ENCODE measurements at places on chromosomes 12 and 14.

- DNase-seq = no peak
Observed at GRCh38 chr12:24760162-24760561, 188.7 kb downstream of the BCAT1 start.

DNA sequence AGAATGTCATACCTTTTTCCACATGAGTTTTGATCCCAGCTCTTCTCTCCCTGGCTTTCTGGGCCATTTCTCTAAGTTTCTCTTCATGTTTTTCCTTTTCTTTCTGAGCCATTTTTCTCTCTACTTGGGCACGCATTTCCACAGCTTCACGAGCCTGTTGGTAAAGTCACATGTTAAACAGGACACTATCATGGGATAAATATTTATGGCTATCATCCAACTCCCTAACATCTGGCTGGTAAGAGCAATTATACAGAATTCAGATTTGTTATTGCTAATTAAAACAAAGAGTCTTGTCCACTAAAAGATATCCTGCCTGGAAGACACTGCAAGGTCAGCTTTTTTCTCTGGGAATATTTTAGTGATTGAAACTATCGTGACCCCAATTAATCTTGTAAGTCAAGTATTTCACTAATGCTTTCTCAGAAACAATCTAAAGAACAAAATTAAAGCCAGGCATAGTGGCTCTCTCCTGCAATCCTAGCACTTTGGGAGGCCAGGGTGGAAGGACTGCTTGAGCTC, 23.1 kb downstream of the SLIRP start:
- DNase-seq = no peak

GRCh38 chr12:115611477-115611876, 666.0 kb downstream of the MED13L start:
- DNase-seq = no peak

- no peak for DNase-seq
Observed at GRCh38 chr14:81330619-81331122, 69.5 kb downstream of the STON2 start.

DNA sequence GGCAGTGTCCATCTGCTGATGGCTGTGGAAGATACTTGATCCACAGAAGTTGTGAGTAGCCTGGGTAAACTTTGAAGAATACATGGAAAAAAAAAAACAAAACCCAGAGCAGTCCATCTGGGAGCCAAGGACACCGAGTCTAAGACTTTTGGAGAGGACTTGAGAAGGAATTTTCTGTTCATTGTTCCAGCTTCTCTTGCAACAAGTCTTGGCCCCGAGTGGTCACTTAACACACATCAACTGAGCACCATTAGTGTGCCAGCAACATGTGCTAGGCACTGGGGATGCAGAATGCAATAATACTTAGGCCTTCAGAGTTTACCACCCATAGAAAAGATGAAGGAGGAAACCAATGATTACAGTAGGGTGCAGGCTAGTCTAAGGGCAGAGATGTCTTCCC, 266.7 kb downstream of the EMP1 start:
- no peak for DNase-seq

- no peak for DNase-seq
Observed at GRCh38 chr12:273382-273781, 10.7 kb upstream of the SLC6A13 start.

DNA sequence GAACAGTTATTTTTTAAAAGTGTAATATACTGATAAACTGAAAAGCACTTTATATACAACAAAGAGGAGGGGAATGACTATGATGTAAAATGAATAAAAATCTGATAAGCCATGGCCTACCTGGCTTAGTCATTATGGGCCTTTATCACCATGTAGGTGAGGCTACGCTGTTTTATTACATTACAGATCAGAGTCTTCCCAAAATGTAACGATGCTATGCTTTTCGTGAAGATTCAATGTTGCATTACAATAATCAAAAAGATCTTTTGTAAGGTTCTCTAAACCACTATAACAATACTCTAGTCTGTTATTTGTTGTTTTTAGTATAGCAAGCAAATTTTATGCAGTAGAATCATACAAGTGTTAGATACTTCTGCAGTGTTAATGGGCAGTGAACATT, 34.2 kb downstream of the ARID4A start:
- DNase-seq = no peak

DNA sequence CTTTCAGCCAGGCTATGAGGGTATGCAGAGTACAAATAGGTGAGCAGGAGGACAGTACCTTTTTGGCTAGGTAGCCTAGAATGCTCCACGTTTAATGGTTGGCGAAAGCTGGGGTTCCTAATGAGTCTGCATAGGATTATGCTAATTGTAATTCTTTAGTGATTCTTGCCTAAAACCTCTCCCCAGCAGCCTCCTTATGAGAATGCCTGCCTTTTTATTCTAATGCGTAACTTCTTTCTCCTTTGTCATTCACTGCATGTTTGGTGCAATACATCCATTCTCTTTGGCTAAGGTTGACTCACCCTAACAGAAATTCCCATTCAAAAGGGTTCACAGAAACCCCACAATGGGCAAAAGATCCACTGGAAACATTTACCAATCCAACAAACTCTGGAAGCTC, 752.2 kb downstream of the FSCB start:
- DNase-seq = no peak

DNA sequence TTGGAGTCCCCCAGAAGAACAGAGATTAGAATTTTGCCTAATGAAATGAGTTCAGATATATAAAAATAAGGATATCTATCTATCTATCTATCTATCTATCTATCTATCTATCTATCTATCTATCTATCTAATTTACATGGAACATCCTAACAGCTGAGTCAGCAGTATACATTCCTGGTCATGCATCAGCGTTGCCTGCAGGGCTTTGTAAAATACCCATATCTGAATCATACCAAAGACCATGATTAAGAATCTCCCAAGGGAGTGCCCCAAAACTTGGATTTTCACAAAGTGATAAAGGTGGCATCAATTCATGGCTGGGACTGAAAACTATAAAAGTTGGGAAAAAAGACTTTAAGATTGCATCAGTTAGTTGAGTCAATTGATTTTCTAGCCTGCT, 32.7 kb upstream of the SYT10 start:
- DNase-seq = no peak

- no peak for DNase-seq
Observed at GRCh38 chr14:61678975-61679374, 16.3 kb upstream of the HIF1A start.

- no peak for DNase-seq
Observed at GRCh38 chr12:79524507-79525148, 166.1 kb downstream of the PAWR start.

DNA sequence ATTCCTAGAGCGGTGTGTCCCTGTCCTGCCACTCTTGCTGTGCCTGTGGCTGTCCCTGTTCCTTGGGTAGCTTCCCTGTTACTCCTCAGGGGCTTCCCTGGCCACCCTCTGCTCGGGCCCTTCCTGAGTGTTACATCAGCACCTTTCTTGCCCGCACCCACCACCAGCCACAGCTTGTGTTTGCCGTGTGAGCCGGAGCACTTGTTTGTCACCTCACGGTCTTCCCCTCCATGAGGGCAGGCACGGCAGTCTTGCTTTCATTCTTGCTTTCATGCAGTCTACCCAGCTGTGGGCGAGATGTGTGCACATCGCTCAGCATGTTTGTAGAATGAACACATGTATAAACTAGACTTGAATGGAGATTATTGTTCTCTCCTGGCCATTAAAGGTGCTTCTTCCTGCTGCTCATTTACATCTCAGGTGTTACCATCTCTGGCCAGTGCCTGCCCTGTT, 42.0 kb downstream of the TRAF3 start:
- DNase-seq = no peak

- DNase-seq = no peak
Observed at GRCh38 chr12:71441836-71442566, 2.4 kb downstream of the LGR5 start.

DNA sequence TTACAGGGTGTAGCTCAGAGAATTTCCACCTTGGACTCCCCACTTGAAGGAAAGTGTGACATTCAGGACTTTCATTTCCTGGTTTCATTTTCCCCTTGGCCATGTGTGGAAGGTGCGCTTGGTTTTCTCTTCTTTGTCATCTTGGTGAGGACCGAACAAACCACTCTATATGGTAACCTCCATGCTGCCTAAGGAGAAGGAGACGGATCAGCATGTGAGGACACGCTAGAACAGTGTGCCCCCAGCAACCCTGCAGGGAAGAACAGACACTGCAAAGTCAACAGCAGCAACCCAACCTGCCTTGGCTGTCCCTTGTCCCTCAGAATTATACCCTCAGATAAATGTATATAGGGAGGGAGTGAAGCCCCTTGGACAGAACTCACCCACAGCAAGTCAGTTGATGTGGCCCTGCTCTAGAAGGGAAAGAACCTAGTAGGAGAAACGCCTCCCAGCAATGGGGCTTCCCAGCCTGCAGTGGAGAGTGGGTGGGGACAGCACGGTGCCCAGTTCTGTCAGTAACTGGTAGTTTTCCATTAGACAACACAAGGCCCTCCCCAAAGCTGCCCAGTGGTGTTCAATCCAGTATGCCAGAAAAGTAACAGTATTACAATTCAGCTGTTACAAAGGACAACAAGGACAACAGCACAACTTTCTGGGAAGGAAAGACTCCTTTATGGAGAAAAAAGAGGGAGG, 18.9 kb upstream of the COCH start:
- no peak for DNase-seq

DNA sequence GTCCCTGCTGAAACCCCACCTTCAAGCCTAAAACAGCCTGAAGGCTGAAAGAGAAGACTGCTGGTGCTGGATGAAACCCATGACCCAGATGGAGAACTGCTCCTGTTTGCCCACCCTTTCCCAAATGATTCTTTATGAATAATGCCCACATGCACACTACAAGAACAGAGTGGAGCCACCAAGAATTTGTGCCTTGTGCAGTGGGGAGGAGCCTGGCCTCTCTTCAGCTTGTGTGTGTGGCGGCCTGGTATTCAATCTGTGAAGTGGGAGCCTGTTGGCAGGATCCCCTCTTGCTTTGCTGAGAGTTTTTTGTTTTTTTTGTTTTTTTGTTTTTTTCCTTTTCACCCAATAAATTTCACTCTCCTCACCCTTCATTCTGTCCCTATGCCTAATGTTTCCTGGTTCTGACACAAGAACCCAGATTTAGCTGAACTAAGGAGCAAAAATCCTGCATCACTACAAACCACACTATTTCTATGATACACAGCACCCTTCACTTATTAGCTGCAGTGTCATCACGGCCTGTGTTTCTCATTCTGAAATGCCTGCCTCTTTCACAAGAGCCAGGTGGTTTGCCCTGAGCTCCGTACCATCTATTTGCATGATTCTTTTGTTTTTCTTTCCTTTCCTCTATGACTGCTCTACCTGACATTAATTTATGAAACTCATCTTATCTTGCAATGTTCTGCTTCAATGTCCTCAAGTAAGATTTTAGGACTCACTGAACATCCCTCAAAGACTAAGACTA, 585.5 kb upstream of the ATXN7L3B start:
- DNase-seq = no peak

GRCh38 chr12:5969974-5970690, 25.1 kb upstream of the ANO2 start:
- no peak for DNase-seq

GRCh38 chr12:54304187-54304810, 3.5 kb upstream of the NFE2 start:
- no peak for DNase-seq

- no peak for DNase-seq
Observed at GRCh38 chr14:105418269-105419194, 1.1 kb upstream of the MTA1 start.

GRCh38 chr12:116146386-116146785, 131.1 kb downstream of the MED13L start:
- DNase-seq = no peak
